ENCODE measurements at places on chromosomes 3 and 15. TPM values are rescaled to one million over a fixed set of nuclear protein-coding genes. Genes with fewer than 3 reads are reported as not detected.

The TTC23 gene
- total RNA-seq = 0.67 TPM

The EPHA3 gene
- not detected for total RNA-seq

The EPHB1 gene
- 2.1 TPM for total RNA-seq

The PIGZ gene
- total RNA-seq = 0.47 TPM

The ZKSCAN7 gene
- total RNA-seq = 1.2 TPM

The GOLGA8J gene
- not detected for total RNA-seq

The C3orf70 gene
- total RNA-seq = not detected

The KLHL40 gene
- total RNA-seq = not detected

The GOLGA8Q gene
- 0.52 TPM for total RNA-seq

The PRSS50 gene
- not detected for total RNA-seq

The TUSC7 gene
- not detected for total RNA-seq

The ASB14 gene
- not detected for total RNA-seq

The ITIH1 gene
- total RNA-seq = not detected

The RETNLB gene
- total RNA-seq = not detected

The PLOD2 gene
- 0.52 TPM for total RNA-seq

The UROC1 gene
- not detected for total RNA-seq

The CRBN gene
- total RNA-seq = 137 TPM

The WDR93 gene
- total RNA-seq = not detected

The NOX5 gene
- not detected for total RNA-seq

The ARL6IP5 gene
- total RNA-seq = 117 TPM

The SCG5 gene
- 1.7 TPM for total RNA-seq

The IFRD2 gene
- total RNA-seq = 39.9 TPM

The PLIN1 gene
- not detected for total RNA-seq

The FGD5 gene
- total RNA-seq = 0.79 TPM
